ENCODE measurements at places on chromosomes 4 and X.

GRCh38 chr4:183941964-183942363 lies 36.9 kb downstream of the STOX2 start:
- no peak for DNase-seq

- no peak for DNase-seq
Measured at GRCh38 chrX:68163441-68163840, 269.9 kb downstream of the OPHN1 start.

DNA sequence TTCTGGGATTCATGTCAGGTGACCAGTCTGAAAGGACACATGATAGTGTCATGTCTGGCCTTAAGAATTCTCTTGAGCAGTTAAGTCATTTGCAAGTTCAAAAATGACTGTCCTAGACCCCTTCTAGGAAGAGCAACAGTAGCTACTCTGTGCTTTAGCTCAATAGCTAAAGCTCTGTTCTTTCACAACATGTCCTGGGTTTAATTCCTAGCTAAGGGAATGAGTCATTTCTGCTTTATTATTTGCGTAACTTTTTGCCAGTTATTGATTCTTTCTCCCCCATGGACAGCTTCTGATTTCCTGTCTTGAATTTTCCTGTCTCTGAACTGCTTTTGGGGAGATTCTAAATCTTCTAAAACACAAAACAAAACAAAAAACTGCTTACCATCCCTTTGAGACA lies 1055.8 kb upstream of the DIAPH2 start:
- no peak for DNase-seq

DNA sequence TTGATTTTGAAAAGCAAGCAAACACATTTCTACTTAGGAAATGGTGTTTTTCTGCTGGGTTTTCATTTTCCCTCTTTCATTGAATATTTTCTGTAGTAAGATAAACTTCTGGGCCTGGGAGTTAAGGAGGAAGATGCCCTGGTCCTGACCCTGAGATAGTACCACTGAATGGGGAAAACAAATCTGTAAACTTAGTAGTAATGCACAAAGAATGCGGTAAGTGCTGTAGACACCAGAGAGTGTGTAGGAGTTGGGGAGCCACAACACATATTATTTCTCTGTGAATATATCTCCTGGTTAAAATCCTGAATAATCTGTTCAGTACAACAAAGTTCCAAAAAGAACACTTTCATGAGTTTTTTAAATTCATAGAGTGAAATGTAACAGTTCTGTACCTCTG lies 178.3 kb downstream of the MAPK10 start:
- DNase-seq = no peak

DNA sequence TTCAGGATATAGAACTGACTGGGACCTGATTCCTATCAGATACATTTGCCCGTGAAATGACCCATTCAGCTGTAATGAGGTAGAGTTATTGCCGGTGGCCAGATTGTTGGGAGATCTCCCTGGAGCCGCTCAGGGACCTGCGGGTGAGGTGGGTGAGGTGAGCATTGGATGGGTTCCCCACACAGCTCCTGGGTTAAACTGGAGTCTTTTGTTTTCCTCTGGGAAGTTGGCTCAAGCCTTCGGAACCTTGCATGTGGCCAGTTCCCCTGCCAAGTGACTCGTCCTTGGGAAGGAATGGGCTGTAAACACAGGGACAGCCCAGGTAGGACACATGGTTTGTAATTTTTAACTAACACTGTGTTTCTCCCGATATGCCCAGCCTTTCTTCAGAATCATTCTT lies 31.6 kb upstream of the KIT start:
- no peak for DNase-seq

DNA sequence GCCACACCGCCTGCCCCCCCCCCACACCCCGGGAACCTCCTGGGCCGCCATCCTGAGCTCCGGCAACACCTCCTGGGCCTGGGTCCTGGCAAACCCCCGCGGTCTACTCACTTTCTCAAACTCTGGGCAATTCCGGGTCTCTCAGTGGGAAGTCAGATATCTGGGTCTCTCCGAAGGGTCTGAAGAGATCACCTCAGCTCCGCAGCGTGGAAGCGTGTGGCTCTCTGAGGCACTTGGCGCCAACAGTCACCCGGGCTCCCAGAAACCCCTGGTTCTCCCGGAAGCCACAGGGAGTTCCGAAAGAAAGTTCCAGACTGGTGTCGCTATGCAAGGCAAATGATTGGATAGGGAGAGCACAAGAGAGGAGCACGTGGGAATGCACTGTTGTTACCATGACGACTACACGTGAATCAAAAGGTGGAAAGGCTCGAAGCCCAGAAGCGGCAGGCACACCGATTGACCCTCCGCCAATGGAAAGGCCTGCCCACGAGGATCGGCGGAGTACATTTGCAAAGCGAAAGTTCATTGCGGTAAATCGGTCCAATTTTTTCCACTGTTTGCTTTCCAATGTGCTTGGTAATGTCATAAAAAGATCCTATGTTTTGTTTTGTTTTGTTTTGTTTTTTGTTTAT lies at the start of gene PNMA6E:
PNMA6E (minus strand) TSS at position 218 of the 632 bp plus-strand sequence. CDS start 2,501 bp downstream, outside the sequence.
- no peak for DNase-seq

DNA sequence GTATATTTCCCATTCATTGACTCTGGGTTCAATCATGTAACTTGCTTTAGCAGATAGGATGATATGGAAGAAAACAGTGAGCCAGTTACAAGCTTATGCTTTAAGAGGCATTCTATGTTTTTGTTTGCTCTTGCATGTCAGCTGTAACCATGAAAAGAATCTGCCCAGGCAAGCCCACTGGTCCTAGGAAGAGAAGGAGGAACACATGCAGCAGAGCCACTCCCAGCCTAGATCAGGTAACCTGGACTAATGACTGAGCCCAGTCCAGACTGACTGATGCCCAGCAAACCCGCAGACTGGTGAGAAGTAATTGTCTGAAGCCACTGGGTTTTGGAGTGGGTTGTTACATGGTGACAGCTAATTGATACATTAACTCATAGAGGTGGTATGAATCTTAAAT lies 167.9 kb downstream of the COL4A6 start:
- DNase-seq = no peak

GRCh38 chr4:141501931-141502330 lies 134.5 kb upstream of the IL15 start:
- no peak for DNase-seq

DNA sequence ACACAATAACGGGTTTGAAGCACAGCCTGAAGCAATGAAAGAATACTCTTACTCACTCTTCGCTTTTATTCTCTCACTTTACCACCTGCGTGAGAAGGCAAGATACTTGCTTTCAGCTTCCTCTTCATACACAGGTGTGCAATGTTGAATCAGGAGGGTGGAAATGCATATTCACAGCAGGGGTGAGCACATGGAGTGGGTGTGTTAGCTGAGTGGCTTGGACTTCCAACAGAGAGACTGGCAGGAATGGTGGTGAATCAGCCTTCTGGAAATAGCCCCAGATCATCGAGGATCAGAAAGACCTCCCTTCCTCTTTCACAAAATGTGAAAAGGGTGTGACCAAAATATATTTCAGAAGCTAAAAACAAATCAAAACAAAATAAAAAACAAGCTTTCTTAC lies 521.2 kb downstream of the STIM2 start:
- DNase-seq = no peak

- DNase-seq = no peak
Measured at GRCh38 chrX:140983730-140984129, 18.7 kb upstream of the SPANXB1 start.

- DNase-seq = no peak
Measured at GRCh38 chr4:152591396-152591795, 55.5 kb upstream of the FBXW7 start.

DNA sequence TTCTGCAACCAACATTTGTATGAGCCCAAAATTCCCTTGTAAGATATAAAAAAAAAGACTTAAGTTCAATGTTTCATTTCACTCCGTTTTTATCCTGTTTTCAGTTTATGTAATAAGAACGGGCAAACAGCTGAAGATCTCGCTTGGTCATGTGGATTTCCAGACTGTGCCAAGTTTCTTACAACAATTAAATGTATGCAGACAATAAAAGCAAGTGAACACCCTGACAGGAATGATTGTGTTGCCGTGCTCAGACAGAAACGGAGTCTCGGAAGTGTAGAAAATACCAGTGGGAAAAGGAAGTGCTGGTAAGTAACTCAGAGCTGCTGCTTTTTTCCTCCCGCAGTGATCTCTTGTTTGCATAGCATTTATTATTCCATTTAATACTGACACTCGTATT lies 2.8 kb downstream of the ANKRD37 start:
- no peak for DNase-seq

- no peak for DNase-seq
Measured at GRCh38 chr4:168059251-168059650, 33.1 kb upstream of the ANXA10 start.

GRCh38 chr4:158945529-158946108 lies 157.3 kb upstream of the RAPGEF2 start:
- DNase-seq = no peak

DNA sequence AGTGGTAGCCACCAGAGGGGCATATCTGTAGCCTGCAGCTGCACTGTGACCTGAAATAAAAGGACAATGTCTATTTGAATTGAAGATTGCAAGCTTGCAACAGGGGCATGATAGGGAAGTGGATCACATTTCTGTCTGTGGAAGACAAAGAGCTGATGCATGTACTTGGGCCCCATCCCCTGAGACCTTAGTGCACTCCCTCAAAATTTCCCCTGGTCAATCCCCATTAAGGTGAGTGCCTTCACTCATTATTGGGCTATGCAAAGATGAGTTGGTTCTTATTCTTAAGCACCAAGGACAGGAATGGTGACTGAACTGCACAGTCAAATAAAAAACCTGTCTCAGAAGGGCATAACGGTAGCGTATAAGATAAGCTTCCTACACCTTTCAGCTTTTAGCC lies 273.1 kb upstream of the ARSJ start:
- no peak for DNase-seq

- no peak for DNase-seq
Measured at GRCh38 chr4:2825740-2826139, 17.9 kb upstream of the ADD1 start.

DNA sequence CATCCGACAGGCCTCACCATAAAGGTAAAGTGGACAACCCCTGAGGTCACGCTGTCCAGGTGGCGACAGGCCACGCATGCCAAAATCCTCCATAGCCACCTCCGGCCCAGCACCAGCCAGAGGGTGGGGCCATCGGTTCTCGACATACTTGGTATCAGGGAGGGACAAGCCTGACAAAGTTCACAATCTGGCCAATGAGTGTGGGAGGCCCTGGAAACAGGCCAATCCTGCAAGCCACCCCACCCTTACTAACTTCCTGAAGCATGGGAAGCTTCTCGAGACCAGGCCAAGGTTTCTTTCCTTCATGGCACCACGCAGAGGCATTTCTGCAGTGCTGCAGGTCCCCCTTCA lies 73.8 kb downstream of the MTMR1 start:
- DNase-seq = no peak

GRCh38 chr4:85642356-85643100 lies 167.6 kb downstream of the ARHGAP24 start:
- DNase-seq = no peak

GRCh38 chr4:173546776-173547175 lies 16.7 kb upstream of the HAND2 start:
- DNase-seq = no peak

- DNase-seq = no peak
Measured at GRCh38 chr4:152188801-152189200, 347.1 kb downstream of the FBXW7 start.

DNA sequence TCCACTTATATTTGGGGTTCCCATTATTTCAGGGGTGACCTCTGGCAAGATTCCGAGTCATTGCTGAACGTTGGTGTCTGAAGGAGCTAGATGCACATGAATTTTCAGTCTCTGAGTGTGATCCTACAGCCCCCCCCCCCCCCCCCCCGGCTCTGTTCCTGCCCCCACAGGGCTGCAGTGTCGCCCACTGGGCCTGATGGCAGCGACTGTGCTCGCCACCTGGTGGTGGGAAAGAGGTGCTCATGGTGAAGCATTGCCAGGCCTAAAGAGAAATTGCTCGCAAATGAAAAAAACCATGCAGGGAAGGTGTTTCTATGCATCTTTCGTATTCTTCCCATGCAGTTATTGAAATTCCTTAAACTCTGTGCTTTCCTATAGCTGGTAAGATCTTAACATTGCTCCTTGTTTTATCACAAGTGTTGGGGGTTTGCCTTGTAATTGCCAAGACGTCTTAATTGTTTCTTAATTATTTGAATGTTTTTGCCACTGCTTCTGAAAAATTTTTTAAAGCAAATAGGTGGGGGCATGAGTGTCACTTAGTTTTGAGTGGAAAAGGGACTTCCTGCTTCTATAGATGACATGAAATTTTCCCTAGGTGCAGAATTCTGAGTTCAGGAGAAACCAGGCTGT lies 63.2 kb downstream of the CLDN22 start:
- no peak for DNase-seq

- no peak for DNase-seq
Measured at GRCh38 chr4:77344784-77345183, 187.8 kb downstream of the CCNG2 start.

DNA sequence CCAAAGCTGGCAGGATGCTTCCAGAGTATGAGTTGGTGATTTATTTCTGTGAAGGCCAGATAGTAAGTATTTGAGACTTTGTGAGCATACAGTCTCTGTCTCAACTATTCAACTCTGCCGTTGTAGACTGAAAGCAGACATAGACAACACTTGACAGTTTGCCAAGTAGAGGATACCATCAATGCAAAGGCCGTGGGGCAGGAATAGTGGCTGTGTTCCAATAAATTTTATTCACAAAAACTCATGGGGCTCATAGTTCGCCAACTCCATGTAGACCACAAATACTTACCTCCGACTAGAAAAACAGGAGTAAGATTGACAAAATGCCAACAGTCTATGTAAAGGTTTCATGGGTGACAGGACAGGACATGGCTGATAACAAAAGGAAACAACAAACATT lies 3.7 kb upstream of the PIR start:
- no peak for DNase-seq

- no peak for DNase-seq
Measured at GRCh38 chr4:40812856-40813255, 63.1 kb downstream of the NSUN7 start.

GRCh38 chr4:152951348-152951747 lies 15.2 kb downstream of the FHDC1 start:
- no peak for DNase-seq

GRCh38 chrX:47612418-47612817 lies 7.2 kb downstream of the SYN1 start:
- DNase-seq = no peak

DNA sequence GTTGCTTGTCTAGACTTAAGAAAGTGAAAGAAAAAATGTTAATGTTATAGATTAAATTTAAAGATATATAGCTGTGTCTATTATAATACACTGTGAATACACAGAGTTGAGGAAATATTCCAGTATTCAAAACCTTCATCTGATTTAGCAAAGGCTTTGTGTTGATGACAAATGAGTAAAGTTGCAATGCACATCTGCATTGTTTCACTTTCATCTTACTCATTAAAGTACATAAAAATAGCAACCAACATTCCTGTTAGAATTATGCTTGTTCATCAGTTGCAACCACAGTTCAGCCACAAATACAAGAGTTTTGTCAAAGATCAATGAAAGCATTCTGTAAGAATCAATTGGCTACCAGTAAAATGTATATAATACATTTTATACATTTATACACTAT lies 346.4 kb upstream of the SLC7A11 start:
- DNase-seq = no peak

Measured in iPS DF 6.9 (cell line).